ENCODE measurements at places on chromosomes 12 and 14. TPM values are rescaled to one million over a fixed set of nuclear protein-coding genes. Genes with fewer than 3 reads are reported as not detected.
A peak's percentile ranks its signal among the peaks of the same experiment; 100 is the strongest.

DNA sequence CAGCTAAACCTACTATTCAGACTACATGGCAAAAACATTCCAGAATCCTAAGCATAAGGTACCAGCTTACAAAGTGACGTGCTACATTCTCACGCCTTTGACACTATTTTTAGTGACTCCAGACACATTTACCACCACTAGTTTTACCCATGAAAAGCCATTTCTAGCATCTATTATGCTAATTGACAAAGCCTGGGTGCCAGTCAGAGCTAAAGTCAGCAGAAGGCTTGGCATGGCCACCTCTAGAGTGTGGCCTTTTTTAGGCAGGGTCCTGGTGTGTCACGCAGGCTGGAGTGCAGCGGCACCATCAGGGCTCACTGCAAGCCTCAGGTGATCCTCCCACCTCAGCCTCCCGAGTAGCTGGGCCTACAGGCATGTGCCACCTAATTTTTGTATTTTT lies 75.7 kb downstream of the NT5DC3 start:
- no peak overlapping the region for H3K4me3 ChIP-seq
- H3K36me3 ChIP-seq, result peaks cover 40% of the 10 kb centered on the region

The KNTC1 gene
- total RNA-seq, result 10.6 TPM

The SELPLG gene
- 4.9 TPM for total RNA-seq

- H3K27ac ChIP-seq, result peak overlapping the region; percentile 14
- DNase-seq, result peak; percentile 56
- H3K36me3 ChIP-seq, result peaks cover 7% of the 10 kb centered on the region
- peaks cover 32% of the 10 kb centered on the region for H3K4me1 ChIP-seq
- no peak overlapping the region for H3K4me3 ChIP-seq
These were observed 8.5 kb downstream of the ZFYVE21 start for GRCh38 chr14:103724116-103724515.

The SDR9C7 gene
- 0.17 TPM for total RNA-seq

All from astrocyte (in vitro differentiated cells and primary cell).